NCI-H187 (cell line): ENCODE measurements at places on chromosomes 2 and 18.

DNA sequence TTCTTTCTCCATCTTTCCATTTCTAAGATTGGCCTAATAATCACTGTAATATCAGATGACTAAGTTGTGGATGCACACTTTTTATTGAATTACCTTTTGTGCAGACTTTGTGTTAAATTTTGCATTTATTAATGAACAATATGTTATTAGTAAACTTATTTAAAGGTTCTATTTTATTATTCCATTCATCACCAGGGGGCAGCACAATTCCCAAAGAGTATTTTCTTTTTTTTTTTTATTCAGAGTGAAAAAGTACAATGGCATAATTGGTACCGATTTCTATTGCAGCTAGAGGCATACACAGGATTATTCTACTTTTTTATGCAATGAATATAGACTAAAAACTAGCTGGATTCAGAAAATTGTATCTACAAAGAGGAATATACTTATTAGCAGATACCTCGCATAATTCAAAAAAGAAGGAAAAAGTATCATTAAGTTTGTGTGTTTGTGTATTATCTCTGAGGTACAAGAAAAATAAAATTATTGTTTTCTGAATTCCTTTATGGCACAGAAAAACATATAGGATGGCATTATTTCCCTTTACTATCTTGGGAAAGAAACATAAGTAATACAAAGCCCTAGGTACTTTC is 390.6 kb downstream of the ERBB4 start:
- no peak for DNase-seq

DNA sequence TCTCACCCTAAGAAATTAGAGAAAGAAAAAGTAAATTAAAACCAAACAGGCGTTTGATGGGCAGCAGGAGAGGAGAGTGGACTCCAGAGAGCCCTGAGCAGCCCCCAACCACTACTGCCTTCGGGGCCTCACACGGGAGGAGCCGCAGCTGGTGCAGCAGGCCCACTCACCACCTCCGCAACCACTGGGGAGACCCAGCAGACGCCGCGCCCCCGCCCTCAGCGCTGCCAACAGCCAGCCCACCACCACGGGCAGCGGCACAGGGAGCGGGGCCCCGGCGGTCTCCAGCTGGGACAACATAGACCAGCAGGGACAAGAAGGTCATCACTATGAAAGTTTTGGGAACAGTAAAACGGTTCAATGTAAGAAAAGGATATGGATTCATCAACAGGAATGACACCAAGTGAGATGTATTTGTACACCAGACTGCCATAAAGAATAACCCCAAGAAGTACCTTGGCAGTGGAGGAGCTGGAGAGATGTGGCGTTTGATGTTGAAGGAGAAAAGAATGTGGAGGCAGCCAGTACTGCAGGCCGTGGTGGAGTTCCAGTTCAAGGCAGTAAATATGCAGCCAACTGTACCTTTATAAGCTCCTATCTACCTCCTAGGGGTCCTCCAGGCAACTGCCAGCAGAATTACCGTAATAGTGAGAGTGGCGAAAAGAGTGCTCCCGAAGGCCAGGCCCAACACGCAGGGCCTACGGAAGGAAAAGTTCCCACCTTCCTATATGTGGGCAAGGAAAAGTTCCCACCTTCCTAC is 76.5 kb downstream of the OLA1 start:
- DNase-seq: no peak

DNA sequence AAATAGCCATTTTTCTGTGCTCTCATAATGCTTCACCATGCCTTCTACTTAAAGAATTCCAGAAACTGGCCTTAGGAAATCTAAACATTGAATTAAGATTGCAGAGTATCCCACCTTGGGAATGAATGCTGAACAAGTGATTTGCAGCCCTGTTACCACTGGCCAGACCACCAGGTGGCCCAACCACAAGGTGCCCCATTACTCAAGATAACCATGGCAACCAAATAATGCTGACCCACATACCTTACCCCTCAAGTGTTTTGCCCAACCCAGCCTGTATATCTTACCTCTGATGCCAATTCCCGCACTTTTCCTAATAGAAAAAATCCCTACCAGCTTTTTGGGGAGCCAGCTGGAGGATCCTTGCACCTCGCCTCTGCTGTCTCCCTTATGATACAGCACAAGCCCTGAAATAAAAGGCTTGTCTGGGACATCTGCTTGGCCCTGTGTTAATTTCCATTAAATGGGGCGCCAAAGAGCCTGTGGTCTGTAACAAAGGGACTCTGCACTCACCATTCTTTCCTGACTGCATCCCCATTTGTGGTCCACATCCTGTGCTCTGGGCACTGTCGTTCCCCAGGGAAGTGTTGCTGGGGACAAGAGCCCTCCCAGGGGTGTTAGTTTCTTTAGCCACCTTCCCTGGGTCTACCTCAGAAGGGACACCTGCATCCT is 17.3 kb upstream of the KCNF1 start:
- DNase-seq: no peak

GRCh38 chr2:176398243-176399073 is 129.2 kb downstream of the MTX2 start:
- DNase-seq: no peak

- no peak for DNase-seq
Observed at GRCh38 chr2:27942612-27943547, 52.4 kb downstream of the BABAM2 start.

DNA sequence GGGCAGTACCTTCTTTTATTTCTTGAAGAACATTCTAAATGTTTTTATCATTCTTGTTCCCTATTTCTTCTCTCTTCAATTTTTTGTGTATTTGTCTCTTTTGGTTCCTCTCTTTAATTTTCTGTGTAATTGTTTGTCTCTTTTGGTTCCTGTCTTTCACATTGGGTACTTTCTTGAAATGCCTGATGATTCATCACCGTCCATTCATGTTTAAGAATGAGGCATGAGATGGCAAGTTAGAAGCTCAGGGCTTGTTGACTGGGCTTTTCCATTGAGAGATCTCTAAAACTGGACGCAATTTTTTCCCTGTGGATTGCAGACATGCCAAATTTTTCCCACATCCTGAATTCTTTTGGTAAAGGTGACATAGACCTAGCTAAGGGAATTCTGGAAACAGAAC is 33.7 kb upstream of the IL1R2 start:
- DNase-seq: no peak

GRCh38 chr2:164831887-164832286 is 9.7 kb downstream of the COBLL1 start:
- no peak for DNase-seq
